Amygdala (tissue), 56 donors: ENCODE measurements at places on chromosomes 2 and 18.

DNA sequence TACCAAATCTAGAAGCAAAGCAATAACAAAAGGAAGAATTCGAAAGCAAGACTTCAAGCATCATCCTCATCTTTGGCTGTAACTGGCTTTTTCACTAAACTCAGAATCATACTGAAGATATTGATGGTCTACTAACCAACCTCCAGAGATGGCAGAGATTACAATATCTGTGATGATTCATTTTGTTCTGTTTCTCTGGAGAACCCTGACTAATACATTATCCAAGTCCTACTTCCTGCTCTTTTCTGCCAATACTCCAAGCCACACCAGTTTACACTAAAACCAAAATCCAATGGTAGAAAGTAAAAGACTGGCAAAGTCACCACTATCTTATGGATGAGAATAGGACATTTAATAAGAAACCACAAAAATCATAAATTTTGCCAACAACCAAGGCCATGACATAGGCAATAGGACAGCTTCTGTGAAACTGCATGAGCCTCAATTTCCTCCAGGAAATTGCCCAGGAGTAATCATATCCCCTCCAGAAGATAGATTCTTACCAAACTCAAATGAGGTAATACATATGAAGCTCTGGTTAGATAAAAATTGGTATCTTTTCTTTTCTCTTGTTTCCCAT lies 159.8 kb downstream of the METTL4 start:
- DNase-seq = no peak

DNA sequence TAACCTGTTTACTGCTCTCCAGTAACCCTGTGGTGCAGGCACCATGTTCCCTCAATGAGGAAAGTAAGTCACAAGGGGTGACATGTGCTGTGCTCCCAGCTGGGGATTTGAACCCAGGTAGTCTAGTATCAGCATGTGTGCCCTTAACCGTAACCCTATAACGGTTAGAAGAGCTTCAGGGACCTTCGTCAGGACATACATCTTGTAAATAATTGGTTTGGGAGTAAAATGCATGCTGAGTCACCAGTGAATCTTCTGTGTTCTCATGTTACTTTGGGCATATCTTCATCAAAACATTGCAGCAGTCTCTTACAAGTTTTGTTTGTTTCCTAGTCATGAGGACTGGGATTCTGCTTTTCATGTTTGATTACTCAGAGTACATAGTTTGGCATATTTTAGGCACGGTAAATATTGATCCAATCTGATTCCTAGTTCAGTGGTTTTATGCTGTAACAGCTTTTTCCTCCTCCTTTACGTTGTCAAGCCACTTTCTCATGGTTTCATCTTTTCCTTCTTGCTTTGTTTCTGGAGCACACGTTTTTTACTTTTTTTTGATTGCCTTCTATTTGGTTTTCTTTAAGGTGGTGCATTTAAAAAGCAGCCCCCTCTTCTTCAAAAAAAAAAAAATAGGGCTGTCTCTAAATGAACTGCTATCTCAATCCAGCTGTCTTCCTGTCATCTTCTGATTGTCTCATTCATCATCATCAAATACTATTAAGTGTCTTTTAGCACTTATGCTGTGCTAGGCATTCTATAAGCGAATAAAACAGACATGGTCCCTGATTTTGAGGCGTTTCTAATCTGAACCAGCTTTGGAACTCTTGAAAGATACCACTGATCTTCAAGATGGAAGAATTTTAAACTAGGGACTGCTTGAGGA lies 50.4 kb downstream of the CLIP4 start:
- DNase-seq = no peak

- DNase-seq = no peak
These were observed 13.1 kb downstream of the RNU2-63P start for GRCh38 chr2:88003074-88003755.

GRCh38 chr2:55302241-55302640 lies 33.2 kb upstream of the MTIF2 start:
- no peak for DNase-seq

DNA sequence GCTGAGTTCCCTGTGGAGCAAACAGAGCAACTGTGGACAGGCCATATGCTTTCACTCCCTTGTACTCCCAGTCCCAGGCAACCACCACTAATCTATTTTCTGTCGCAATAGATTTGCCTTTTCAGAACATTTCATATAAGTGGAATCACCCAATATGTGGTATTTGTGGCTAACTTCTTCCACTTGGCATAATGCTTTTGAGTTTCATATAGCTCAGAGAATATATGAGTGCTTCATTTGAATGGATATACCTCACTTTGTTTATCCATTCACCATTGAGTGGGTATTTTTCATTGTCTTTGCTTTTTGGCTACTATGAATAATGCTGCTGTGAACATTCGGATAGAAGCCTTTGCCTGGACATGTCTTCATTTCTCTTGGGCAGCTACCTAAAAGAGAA lies 151.9 kb downstream of the CERS6 start:
- DNase-seq = no peak

- no peak for DNase-seq
These were observed 31.1 kb upstream of the STK39 start for GRCh38 chr2:168278424-168278888.

DNA sequence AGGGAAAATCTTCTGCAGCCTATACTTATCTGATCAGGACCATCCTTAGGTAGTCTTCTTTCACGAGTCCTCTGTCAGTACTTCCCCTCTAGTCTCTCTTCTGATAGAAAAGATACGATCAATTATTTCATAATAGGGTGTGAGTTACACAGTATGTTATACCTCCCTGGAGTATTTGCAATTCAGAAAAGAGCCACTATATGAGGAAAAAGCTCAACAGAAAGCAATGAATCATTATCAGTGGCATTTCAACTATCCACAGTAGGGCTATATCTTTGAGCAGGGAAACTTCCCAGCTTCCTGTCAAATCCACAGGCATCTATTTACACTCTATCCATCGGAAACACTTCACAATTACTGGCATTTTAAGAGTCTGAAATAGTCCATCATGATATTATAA lies 105.3 kb upstream of the ACVR2A start:
- DNase-seq = no peak

GRCh38 chr18:62157843-62158242 lies 29.0 kb downstream of the PIGN start:
- no peak for DNase-seq

- peak; percentile 29 for DNase-seq
These were observed 302.8 kb downstream of the NCKAP5 start for GRCh38 chr2:133265432-133265949.

GRCh38 chr2:224122542-224122941 lies 83.5 kb upstream of the SERPINE2 start:
- no peak for DNase-seq

- DNase-seq = no peak
These were observed 361.2 kb upstream of the GALNT5 start for GRCh38 chr2:156896294-156896693.

DNA sequence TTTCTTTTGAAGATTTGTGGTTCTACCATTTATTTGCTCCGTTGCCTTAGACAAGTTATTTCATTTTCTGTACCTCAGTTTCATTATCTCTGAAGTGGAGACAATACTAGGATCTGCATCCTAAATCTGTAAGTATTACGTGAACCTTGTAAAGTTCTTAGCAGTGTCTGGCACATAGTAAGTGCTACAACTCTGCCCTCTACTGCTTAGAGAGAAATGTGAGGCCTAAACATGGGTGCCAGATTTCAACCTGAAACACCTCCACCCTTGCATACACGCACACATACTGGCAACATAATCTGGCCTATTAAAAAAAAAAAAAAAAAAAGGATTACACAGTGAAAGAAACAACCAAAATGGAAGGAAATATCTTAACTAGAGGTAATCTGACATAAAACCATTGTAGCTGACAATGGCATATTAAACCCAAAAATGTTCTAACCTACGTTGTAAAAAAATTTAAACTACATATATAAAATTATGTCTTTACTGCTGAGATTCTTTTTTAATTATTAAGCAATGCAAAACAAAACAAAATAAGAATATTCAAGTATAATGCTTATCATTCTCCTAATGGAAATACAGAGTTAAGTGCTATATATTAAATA lies 132.6 kb downstream of the MAP2 start:
- no peak for DNase-seq

DNA sequence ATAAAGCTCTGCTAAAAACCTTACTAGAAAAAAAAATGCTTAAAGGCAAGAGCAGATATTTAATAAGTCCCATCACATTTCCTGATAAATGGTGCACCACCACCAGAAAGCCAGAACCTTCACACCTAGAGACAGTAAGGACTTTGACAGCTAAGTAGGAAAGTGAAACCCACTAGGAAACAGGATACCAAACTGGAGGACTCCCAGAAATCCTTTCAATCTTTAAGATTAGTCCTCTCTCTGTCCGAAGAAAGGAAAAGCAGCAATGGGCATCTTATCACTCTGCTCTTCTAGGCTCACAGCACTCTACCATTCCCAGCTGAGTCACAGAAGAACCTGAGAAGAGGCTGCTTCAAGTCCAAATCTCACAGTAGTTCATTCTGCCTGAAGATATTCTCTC lies 3.7 kb downstream of the DYM start:
- no peak for DNase-seq

DNA sequence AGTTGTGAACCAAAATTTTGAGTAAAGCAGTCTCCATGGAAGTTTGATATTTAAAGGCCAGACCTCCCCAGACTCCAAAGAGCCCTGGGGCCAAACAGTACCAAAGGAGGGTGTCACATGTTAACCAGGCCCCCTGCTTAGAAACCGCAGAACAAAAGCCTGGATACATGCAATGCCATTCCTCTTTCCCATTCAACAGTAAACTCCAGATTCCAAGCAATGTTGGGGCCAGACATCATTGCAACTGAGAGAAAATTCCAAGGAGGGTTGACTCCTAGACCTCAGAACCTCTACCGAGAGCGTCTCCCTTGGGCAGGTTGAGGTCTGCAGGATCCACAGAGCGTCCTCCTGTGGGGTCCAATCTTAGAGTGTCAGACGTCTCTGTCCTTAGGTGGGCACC lies 404.4 kb upstream of the SYT4 start:
- no peak for DNase-seq

DNA sequence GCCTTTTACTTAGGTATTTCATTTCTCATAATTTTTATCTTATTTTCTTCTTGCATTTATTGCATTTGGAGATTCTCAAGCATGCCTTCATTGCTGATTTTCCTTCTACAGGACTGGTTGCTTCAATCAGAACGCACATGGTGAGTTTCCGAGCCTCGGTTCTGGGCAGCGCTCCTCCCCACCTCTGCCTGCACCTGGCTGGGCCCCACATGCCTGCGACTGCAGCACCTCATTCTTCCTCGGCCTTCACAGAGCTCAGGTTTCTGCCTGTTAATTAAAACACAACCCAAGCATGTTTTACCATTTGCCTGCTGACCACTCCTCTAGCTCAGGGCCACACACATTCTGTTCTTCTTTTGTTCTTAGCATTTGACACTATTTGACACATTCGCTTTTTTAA lies 398.8 kb downstream of the GALR1 start:
- no peak for DNase-seq

DNA sequence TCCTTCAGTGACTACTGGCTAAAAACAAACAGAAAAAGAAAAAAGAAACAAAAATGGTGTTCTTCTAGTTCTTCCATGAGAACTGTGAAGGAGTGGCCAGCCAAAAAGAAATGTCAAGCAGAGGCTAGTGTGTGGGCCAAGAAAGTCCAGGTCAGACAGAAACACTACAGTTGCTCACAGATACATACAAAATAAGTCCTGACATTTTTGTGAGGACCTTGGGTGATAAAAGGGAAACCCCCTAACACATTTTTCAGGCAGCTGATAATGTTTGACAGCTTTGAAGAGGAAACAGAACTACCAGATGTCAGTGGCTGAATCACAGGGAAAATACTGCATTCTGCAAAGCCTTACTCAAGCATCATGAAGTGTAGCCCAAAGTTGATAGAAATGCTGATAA lies 28.1 kb downstream of the ARHGAP25 start:
- no peak for DNase-seq

DNA sequence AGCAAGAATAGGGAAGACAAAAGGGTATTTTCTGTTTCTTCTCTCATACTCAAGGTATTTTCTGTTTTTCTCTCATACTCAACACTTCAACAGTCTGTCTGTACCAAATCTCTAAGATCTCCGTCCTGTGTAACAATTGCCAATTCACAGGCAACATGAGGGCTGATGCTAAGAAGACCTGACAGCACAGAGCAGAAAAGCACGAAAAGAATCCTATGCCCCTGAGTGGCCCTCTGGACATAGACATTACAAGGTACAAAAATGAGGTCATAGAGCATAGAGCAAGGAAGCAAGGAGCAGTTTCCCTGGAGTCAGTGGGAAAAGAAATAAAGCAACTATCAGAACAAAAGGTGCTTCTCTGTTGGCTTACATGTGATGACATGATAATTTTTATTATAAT lies 1612.6 kb upstream of the CELF4 start:
- DNase-seq = no peak

GRCh38 chr2:941871-942270 lies 8.8 kb upstream of the SNTG2 start:
- no peak for DNase-seq

DNA sequence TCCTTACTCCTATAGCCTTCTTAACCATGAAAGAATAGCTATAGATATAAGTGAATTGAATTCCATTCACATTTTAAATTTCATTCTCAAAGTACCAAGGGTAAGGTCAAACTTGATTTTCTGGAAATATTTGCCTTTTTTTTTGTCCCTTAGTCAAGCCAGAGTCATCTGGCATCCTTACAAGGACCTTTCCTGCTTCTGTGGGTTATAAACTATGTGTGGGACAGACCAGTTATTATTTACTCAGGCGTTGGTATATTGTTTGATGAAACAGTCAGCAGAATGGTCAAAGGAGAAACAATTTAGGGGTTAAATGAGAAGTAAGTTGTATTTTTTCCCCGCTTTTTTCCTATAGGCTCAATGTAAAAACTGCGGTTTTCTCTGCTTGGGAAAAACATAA lies 1103.2 kb upstream of the ZEB2 start:
- no peak for DNase-seq

GRCh38 chr2:130808482-130809268 lies 28.0 kb upstream of the ARHGEF4 start:
- DNase-seq = no peak

DNA sequence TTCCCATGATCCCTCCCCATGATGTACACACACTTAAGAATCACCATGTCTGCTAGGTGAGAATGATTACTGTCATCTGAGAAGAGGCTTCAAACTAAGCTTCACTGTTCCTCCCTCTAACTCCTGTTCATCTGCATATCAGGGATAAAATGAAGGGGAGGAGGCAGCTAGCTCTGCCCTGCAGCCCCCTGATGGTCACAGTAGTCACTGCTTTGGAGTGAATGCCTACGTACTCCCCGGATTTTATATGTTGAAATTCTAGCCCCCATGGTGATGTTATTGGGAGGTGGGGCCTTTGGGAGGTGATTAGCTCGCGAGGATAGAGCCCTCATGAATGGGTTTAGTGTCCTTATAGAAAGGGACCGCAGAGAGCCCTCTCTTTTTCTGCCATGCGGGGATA lies 156.4 kb downstream of the NCKAP5 start:
- DNase-seq = no peak

GRCh38 chr2:45505138-45505537 lies 105.9 kb downstream of the SRBD1 start:
- no peak for DNase-seq

- no peak for DNase-seq
These were observed 17.0 kb upstream of the MAP3K20 start for GRCh38 chr2:173058673-173059072.
